ENCODE measurements at places on chromosomes 11 and 22. TPM values are rescaled to one million over a fixed set of nuclear protein-coding genes. Genes with fewer than 3 reads are reported as not detected.
A peak's percentile ranks its signal among the peaks of the same experiment; 100 is the strongest.

GRCh38 chr11:44409558-44410236 lies 99.8 kb upstream of the ALX4 start:
- no peak for DNase-seq

DNA sequence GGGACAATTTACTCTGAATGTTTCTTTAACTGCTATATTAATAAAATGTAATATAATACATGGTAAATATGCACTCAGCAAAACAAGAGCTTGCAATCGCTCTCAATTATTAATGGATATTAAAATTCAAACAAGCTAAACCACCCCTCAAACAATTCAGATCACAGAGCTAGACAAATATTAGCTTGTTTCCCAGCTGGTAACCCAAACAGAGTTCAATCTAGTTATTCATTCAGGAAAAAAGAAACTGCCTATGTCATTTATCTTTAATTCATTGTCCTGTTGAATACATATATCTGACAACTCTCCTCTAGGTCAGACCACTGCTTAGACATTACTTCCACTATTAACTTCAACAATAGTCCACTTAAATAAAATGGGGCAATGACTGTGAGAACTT lies 78.7 kb downstream of the SERGEF start:
- no peak for DNase-seq

GRCh38 chr22:41574847-41575381 lies 14.1 kb downstream of the CSDC2 start:
- no peak for DNase-seq

GRCh38 chr22:48249713-48250268 lies 1487.3 kb downstream of the TBC1D22A start:
- no peak for DNase-seq

- no peak for DNase-seq
These were observed 20.3 kb downstream of the TAB1 start for GRCh38 chr22:39419911-39420310.

DNA sequence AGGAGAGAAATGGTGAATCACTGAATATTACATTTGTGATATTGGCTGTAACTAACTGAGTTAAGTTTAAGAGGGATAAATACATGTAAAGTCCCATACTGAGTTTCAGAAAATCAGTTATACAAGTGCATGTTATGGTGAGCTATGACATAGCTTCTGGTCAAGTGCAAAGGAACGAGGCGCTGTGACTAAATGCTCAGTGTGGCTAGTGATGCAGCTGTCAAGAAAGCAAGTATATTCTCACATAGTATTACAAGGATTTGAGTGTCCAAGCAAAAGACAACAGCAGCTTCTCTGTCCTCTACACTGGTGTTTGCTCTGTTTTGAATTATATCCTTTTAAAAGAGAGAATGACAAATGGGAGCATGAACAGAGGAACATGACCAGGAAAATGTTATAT lies 40.1 kb downstream of the CSRP3 start:
- DNase-seq = no peak

- no peak for DNase-seq
These were observed 43.2 kb downstream of the TBX1 start for GRCh38 chr22:19803736-19804267.

DNA sequence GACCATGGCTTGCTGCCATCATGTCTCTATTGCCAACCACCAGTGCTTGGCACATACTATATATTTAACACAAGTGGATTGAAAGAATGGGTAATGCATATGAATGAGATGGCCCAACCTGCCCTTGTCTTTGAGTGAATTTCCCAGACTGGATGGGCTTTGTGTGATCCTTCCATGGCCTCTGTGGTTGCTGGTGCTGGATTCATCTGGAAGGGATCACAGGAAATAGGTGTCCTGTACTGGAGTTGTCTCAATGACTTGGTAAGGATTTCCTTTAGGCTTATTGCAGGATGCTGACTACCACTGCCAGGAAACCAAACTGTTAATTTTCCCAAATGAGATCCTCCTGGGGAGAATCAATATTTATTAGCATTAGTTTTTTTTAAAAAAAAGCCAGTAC lies 328.6 kb downstream of the TMEM135 start:
- DNase-seq = no peak

GRCh38 chr11:67504950-67505581 lies at the start of gene PITPNM1:
Gene PITPNM1 (minus strand): TSS chr11:67505363. CDS start chr11:67504180, 1,183 bp downstream.
- peak; percentile 42 for DNase-seq

DNA sequence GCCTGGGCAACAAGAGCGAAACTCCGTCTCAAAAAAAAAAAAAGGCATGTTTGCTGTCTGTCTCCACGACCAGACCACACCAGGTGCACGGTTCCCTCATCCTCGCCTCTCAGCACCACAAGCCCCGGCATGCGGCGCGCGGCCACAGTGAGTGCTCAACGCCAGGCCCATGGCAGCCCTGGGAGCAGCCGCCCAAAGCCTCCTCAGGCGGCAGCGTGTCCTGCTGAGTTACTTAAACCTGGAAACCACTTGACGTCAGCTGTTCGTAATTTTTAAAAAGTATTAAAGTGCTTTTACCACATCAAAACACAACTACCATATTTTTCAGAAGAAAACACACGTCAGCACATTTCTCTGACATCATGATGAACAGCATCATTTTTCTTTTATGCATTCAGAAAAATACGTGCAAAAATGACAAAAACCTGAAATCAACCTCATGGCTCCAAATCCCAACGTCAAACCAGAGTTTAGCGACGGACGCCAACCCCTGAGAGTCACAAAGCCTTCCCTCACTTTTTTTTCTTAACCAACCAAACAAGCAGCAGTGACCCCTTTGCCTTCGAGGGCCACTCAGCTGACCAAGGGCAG lies 2.1 kb downstream of the DEAF1 start:
- DNase-seq = no peak

MTFP1 gene
- total RNA-seq = 92.2 TPM

- DNase-seq = no peak
These were observed 63.6 kb upstream of the TIMP3 start for GRCh38 chr22:32737811-32738497.

GRCh38 chr11:59267196-59267595 lies 54.5 kb upstream of the MPEG1 start:
- DNase-seq = no peak

GRCh38 chr11:73158356-73159051 lies 16.4 kb upstream of the FCHSD2 start:
- DNase-seq = no peak

DNA sequence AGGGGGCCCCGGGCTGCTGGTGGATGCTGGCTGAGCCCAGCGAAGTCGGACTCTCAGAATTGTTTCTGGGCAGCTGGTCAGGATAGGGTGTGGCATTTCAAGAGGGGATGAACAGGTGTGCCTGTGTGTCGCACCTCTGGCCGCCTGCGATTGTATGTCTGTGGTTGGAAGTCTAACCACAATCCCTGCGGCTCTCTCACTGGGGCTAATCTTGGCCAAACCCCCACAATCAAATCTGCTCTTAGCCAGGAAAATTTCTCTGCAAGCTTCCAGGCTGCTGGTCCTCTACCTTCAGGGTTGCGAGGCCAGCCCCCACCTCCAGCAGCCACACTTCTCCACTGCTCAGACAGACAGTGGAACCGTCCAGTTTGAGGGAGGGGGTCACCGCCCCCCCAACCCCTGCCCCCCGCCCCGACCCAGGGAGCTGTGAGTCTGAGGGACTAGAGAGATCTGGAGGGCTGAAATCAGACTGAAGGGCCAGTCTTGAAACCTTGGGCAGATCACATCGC lies 953 bp downstream of the ATG16L2 start:
- DNase-seq = no peak

DNA sequence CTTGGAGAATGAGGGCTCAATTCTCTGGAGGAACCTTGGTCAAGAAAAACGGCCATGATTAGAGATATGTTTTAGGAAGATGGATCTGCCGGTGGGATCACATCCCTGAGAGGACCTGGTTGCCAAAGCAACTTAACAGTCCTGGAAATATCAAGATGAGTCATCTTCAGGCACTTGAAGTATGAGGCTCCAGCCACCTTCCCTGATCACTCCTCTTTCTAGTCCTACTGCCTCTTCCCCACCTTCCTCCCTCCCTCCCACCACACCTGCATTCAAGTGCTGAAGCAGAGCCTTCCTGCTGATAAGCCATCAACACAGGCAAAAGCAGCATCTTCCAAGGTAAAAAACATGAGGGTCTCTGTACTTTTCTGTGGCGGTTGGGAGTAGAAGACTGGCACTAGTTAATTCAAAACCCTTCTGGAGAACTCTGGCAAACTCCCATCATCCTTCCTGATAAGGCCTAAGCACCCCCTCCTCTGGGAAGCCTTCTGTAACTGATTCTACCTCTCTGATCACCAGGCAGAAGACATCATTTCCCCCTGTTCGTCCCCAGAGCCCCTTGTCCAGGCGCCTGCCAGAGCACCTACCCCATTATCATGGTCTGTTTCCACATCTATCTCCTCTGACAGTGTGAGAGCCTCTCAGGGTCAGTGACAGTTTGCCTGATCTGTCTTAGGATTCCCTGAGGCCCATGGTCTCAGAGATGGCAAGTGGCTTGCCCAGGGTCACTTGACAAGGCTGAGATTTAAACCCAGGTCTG lies 79.8 kb downstream of the CLPB start:
- DNase-seq = no peak

DNA sequence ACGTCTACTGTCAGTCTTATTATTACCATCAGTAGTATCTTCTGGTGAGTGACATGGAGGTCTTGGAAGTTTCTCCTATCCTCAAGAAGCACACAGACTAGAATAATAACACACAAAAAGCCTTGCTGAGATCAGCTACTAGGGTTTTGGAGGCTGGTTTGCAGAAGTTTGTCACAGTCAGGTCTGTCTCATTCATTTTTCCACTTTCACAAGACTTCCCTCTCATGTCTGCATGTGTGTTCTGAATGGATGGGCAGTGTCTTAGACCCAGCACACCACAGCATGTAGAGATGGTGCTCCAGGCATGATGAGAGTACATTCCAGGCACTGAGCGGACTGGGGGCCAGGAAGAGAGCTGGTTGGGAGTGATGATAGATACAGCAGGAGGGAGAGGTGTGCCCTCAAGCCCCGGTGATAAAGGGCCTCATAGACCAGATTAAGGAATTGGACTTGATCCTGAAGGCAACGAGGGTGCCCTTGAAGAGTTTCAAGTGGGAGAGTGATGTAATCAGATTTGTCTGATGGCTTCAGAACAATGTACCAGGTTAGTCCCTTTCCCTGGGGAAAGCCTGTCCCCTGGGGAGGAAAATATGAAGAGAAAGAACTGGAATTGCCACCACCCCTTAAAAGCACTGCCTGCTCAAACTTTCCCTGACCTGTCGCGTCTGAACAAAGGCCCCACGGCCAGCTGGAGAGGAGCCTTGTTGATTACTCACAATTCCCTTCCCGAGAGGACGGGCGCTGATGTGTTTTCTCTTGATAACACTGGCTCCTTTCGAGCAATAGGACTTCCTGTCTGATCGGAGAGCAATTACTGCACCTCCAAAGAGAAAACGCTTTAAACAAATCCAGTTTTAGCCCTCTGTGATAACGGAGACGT lies 45.1 kb upstream of the LMO2 start:
- no peak for DNase-seq

BARX2 gene
- not detected for total RNA-seq

DNA sequence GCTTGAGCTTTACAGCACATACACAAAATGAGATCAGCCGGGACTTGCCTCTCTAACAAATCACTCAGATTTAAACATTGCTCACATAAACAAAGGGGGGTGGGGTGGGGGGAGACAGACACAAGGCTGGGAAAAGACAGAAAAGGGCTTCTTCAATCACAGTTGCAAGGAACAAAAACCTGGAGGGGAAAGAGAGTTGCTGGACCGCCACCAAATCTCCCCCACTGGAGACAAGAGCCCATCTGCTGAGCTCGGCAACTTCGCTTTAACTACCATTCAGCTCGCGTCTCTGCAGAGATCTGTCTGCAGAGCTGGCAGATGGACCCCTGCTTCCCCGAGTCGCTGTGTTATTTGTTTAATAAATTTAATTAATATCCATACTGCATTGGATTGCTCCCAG lies 165.0 kb downstream of the RCN1 start:
- DNase-seq = no peak

UPK3A gene
- total RNA-seq = not detected

GRCh38 chr22:37051391-37052385 lies at the start of gene KCTD17:
Gene KCTD17 (plus strand): TSS chr22:37051742. CDS start chr22:37051761, 19 bp downstream.
- DNase-seq = peak; percentile 67

- DNase-seq = peak; percentile 62
These were observed 295.1 kb upstream of the PLET1 start for GRCh38 chr11:112555491-112556364.
